NCI-H446 treated with DMSO at 0.1 percent for 48 hours (cell line): ENCODE measurements at places on chromosomes 11 and 22.
A peak's percentile ranks its signal among the peaks of the same experiment; 100 is the strongest.

DNA sequence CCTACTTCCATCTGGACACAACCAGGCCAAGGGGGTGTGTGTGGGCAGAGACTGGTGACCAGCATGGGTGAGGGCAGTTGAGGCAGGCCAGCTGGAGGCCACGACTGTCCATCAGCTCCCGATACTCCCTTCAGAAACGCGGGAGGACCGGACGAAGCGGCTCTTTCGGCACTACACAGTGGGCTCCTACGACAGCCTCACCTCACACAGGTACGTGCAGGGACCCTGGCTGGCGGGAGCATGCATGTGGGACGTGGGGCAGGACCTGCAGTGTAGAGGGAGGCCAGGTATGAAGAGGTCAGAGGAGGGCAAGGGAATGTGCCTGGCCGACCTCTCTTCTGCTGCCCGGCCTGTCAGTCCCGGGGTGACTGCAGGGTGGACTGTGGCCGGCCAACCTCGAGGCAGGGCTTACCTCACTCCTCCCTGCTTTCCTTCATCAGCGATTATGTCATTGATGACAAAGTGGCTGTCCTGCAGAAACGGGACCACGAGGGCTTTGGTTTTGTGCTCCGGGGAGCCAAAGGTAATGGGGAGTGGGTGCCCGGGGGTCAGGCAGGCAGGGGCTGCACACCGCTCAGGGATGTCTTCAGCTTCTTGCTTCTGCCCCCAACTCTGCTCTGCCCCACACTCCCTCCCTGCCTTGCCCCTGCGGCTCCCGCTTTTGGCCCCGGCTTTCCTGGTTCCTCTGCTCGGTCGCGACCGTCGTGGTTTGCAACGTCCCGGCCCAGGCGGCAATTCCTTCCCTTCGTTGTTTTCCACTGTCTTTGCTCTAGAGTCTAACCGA is 31.3 kb downstream of the SHANK3 start:
- no peak for DNase-seq

DNA sequence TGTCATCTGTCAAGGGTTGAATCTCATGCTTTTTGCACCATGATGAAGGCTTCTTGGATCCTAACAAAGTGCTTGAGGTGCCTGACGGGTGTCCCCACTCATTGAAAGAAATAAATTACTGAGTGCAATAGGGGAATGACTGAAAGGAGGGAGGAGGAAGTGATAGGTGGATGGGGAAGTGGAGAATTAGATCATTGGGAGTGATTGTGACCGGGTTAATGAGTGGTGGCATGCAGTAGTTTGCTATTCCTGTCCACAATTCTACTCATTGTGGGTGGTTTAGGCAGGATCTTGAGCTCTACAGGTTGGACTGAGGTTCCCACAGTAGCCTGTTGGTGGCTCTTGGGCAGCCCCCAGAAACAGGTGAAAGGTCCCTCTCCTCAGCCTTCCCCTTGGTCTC is 44.3 kb downstream of the THAP12 start:
- DNase-seq, result no peak

GRCh38 chr11:71336996-71337754 is 84.8 kb upstream of the SHANK2 start:
- no peak for DNase-seq

GRCh38 chr11:44256673-44257291 is 53.2 kb downstream of the ALX4 start:
- no peak for DNase-seq

DNA sequence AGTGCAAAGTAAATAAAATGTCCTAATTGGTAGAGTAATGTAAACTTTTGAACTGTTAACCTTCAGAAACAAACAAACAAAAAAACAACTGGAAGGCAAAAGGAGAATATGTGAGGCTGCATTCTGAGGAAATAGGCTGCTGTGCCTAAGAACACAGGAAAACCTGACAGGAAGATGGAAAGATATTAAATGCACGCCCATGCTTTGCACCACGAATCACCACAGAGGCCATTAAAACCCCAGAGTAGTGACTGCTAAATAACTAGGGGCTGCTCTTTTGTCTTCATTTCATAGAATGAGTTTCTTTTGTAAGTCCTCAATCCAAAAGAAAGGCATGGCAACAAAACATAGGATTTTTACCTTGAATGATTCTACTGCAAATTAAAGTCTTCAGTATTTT is 436.0 kb downstream of the RAB38 start:
- no peak for DNase-seq

DNA sequence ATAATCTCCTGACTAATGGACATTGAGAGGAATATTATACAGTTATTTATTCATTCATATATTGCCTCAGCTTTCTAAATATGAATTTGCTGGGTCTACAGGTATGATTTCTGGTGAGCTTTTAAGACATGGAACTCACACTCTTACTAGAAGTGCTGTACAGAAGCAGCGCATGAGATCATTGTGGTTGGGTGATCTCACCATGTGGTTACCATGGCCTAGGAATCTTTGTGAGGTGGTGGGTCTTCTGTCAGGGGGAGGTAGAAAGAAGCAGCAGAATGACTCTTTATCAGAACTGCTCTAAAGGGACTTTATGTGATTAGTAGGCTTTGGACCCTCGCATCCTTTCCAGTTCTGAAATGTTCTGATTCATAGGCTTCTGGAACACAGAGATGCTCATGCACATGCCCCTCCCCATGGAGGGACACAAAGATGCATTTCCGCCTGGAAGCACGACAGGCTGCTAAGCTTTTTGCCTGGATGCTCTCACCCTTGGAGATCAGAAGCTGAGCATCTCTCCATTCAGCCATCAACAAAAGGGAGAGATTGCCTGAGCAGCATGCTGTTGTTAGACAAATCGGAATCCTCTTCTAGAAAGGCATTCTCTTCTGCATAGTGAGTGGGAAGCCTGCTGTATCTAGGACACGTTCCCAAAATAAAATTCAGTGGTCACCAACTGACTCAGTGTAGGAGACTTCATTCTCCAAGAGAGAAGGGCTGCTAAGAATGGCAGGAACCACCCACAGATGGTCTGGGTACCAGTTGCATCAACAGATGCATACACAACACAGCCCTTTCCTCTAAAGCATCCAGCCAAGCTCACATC is 51.3 kb downstream of the KIRREL3 start:
- DNase-seq, result no peak

DNA sequence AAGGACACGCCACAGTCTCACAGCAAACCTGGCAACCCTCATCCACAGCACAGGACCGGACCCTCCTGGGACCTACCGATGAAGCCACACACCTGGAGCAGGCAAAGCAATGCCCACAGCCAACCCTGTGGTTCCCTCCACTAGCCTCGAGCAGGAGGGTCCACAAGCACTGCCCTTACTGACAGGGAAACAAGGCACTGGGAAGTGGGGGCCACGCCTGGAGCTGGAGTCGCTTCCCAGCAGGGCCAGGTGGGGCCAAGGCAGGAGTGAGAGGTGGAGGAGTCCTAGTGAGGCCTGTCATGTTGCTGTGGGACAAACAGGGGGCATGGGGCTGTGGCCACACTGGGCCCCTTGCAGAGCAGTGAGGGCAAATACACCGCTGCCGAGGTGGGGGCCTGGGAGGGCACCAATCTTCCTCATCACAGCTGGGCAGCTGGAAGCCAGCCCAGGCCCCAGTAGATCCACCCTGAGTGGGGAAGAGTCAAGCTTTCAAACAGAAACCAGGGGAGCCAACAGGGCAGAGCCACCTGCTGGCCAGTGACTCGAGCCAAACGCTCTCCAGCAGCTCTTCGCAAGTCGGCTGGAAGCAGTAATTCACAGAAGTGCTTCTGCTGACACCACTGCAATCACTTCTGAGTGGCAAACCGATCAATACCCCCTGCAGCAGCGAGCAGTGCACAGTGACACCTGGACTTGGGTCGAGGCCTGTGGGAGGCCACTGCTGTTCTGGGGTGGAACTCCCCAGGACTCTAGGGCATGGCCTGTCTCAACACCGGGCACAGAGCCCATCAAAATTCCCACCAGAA is 13.7 kb downstream of the SULT4A1 start:
- peak; percentile 60 for DNase-seq

GRCh38 chr11:71336176-71336995 is 84.0 kb upstream of the SHANK2 start:
- no peak for DNase-seq

DNA sequence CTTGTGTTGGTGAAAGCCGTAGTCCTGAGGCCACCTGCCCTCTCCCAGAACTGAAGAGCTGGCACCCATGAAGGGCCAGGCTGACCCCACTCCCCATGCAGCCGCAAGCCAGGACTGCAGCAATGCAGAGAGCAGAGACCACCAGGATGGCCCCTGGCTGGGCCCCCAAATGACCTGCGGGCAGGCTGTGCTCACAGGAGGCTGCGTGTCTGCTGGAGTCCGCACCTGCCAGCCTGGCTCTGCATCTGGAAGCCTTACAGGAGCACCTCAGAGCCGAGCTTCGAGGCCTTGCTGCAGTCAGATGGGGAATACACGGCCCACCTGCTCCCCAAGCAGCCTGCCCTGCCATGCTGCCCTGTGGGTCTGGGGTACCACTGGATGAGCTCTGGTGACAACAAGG is 1336.8 kb downstream of the TBC1D22A start:
- no peak for DNase-seq

DNA sequence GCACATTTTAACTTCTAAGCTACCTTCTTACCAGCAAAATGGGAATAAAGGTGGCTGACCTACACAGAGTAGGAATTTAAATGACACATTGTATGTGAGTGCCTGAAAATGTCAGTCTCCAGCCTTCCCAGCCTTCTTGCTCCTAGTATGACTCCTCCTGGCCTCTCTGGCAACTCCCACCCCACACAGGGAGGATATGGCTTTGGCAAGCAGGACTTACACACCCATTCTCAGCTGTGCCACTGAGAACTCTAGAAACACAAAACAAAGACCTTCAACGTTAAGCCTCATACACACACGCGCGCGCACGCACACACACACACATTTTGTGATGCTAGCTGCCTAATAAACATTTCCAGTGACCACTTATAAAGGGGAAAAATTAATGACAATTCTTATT is 65.8 kb downstream of the PACSIN2 start:
- DNase-seq, result no peak

GRCh38 chr11:9075556-9075955 is 15.8 kb downstream of the SCUBE2 start:
- no peak for DNase-seq

DNA sequence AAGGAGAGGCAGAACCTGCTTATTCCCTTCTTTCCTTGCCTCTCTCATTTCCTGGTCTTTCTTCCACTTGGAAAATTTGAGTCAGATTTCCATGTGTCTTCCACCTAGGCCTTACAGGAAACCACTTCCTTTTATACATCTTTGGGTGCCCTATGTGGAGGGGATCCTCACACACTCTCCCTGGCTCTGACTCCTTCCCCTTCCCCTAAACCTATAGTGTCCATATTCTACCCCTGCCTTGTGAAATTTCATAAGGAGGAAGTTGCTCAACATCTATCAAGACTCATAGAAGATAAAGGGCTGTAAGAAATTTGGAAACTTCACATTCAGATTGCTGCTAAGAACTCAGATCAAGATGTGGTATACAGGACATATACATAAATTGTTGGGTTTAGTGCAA is 20.4 kb downstream of the TUG1 start:
- DNase-seq, result no peak

- DNase-seq, result no peak
These were observed 9.0 kb downstream of the FAM76B start for GRCh38 chr11:95780544-95780943.

- DNase-seq, result no peak
These were observed 25.5 kb downstream of the CTTN start for GRCh38 chr11:70423523-70424505.

GRCh38 chr11:97107604-97108003 is 717.8 kb downstream of the JRKL start:
- no peak for DNase-seq

GRCh38 chr11:71951741-71952310 is 23.0 kb downstream of the RNF121 start:
- no peak for DNase-seq

- DNase-seq, result no peak
These were observed 72.7 kb downstream of the IGLL5 start for GRCh38 chr22:22960307-22960706.

- no peak for DNase-seq
These were observed 13.6 kb upstream of the RFPL2 start for GRCh38 chr22:32218470-32218869.

- DNase-seq, result no peak
These were observed 250.4 kb upstream of the SORL1-AS1 start for GRCh38 chr11:121703201-121703600.

DNA sequence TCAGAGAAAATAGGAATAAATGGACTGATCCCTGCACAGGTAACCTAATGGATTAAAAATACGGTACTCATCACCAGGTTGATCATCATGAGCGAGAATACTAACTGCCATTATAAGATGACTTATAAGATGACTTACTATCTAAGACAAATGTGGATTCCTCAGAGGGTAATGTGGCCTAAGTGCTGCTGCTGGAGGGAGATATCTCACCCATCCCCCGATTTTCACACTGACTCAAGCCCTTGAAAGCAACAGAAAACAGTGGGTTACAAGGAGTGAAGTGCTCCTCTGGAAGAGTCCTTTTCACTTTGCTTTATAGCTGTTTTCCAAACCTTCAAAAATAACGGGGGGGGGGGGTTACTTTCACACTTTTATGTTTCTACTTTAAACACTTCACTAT is 920 bp downstream of the TMEM218 start:
- no peak for DNase-seq

DNA sequence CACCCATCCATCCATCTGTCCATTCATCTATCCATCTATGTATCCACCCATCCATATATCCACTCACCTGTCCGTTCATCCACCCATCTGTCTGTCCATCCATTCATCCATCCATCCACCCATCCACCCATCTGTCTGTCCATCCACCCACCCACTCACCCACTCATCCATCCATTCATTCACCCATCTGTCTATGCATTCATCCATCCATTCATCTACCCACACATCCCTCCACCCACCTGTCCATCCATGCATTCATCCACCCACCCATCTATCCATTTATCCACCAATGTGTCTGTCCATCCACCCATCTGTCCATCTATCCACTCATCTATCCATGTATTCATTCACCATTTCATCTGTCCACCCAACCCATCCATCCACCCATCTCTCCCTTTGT is 33.3 kb downstream of the NADSYN1 start:
- DNase-seq, result no peak

DNA sequence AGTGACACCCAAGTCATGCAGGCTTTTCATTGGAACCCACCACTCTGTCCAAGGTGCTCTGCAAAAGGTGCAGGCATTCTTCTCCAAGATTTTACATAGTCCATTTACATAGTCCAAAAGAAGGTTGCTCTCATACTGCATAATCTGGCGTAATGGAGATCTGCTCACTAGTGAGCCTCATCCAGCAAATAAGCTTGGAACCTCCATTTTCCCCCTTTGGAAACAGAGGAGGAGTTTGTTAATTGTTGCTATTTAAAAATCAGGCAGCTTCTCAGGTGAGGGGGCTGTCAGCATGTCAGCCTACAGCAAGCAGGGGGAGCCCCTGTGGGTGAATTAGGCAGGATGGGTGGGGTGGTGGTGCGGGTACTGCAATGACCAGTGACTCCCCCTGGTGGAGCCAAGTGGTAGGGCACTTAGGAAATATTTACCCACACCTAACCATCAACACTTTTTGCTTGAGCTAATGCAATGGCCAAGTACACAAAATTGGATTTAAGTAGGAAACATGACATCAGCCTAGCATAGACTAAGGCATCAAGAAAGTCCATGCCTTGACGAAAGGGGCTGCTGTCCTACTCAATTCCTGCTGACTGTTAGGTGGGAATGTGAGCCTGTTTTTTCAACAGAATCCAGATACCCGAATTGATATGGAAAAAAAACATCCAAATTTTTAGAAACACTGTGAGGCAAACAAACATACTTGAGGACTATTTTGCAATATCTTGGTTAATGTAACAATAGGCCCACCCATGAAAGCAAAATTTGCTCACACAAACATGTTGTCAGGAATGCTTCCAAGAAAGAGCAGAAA is 64.5 kb downstream of the AMBRA1 start:
- DNase-seq, result no peak
